ENCODE measurements at places on chromosomes 3 and 15.

GRCh38 chr3:4687167-4687566 is 194.0 kb downstream of the ITPR1 start:
- DNase-seq = no peak

DNA sequence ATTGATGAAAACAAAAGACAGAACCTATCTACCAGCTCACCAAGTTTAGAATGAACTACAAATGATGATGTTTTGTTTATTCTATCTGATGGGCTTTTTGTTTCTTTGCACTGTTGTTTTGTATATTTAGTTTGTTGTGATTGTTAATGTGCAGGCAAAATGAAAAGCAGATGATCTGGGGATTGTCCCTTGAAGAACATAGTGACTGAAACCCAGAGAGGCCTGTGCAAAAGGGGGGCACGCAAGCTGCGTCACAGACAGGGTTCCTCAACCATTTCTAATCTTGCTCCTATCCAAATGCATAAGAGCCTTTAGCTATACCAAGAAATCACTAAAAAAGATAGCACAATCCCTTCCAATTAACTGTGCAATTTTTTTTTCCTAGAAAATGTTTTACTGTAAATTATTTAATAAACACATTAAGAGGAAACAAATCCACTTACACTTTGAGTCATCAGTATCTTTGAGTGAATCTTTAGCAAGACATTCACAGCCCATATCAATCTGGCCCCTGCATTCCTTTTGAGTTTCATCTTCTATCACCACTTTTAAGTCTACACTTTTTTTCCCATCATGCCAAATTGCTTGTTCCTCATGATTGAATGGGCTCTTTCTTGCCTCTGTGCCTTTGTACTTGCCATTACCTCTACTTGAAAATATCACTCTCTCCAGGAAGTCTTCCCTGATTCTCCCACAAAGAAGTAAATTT is 220.3 kb downstream of the ATP8B4 start:
- no peak for DNase-seq

DNA sequence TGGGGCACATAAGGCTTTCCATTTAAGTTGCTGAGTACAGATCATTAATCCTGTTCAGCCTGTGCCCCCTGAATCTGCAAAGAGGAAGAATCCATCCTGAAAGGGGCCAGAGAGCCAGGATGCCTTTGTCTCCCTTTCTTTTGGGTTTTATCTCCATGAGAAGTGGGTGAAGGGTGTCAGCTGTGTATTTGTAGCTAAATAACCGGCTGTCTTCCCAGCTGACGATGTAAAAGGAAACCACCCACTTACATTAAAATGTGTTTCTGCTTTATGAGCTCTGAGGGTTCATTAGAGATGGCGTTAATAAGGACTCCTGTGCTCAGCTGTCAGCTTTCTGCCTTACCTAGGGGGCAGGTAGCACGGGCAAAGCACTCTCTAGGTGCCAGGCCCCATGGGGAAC is 83.4 kb downstream of the SLCO3A1 start:
- DNase-seq = no peak

GRCh38 chr3:47398228-47398627 is 17.4 kb downstream of the PTPN23 start:
- DNase-seq = no peak

GRCh38 chr3:195403841-195404408 is 38.9 kb downstream of the ACAP2 start:
- no peak for DNase-seq

DNA sequence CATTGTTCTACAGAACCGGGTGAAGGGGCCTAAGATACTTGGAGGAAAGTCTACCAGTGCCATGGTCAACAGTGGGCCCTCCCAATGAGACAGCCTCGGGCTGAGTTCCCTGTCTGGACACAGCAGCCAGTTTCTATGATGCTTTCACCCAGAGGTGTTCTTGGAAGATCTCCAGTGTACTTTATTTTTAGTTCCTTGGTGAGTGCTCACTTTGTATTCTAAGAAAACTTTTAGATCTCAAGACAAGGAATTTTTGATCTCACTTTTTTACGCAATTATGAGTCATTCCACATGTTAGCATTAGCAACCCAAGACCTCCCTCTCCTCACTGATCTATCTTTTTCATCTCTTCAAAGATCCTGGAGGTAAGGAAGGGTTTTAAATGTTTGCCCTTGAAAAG is 287.7 kb downstream of the RORA start:
- no peak for DNase-seq

DNA sequence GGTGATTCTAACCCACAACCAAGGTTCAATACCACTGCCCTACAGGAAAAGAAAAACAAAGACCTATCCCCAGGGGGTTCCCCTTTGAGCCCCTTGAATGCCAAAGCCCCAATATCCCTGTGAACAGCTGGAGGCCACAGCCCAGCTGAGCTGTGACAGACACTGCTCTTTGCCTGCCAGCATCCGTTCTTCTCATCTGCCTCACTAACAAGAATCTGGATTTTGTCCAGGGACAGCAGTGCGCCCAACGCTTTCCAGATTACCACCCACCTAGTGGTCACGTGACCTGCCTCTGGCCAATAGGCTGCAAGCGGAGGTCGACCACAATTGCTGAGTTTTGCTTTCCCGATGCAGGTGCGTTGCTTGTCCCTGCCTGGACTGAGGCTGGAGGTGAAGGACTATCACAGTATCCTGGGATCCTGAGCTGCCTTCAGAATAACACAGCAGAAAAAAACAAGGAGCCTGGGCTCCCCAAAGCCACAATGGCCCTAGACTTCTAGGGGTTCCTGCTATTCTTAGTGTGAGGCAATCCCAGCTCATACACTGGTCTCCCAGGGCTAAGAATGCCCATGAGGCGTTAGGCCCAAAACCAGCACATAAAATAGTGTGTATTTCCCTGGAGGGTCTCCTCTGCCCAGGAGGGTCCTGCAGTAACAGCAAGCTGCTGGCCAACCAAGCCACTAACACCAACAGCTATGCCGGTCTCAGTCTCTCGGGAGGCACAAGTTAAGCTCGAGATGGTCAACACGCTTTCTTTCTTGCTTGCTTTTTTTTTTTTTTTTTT is 13.8 kb downstream of the BDH1 start:
- DNase-seq = no peak

- DNase-seq = no peak
Measured at GRCh38 chr3:49992326-49992725, 52.4 kb downstream of the RBM6 start.

All from activated naive CD4-positive, alpha-beta T cell treated with anti-CD3 and anti-CD28 coated beads, Interleukin-2, amount 50 U/mL, for 72 hours (primary cell).